ENCODE measurements at places on chromosomes 4 and X.

- no peak for DNase-seq
Measured at GRCh38 chr4:17038510-17039176, 140.2 kb upstream of the LDB2 start.

GRCh38 chr4:120964596-120964995 lies 42.1 kb upstream of the PRDM5 start:
- DNase-seq: no peak

- no peak for DNase-seq
Measured at GRCh38 chr4:158895797-158896576, 127.2 kb downstream of the FNIP2 start.

DNA sequence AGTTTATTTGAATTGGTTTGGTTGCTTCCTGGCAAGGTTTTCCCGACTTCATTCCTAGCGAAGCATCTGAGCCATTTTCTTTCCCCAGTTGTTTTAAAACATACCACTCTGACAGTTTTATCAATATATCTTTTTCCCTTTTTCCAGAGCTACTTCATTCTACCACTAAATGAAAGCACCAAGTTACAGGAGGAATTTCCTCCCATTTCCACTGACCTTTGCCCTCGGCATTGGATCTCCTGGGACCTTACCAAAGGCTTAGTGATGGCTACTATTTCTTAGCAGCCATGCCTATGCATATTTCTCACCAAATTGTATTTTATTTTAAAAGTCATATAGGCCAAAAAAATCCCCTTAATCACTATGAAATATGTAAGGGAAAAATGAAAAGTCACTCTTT lies 150.5 kb downstream of the ZNF330 start:
- no peak for DNase-seq

- DNase-seq: no peak
Measured at GRCh38 chrX:31316340-31316991, 244.6 kb upstream of the FTHL17 start.

GRCh38 chr4:8346838-8347605 lies 77.5 kb downstream of the HTRA3 start:
- no peak for DNase-seq

DNA sequence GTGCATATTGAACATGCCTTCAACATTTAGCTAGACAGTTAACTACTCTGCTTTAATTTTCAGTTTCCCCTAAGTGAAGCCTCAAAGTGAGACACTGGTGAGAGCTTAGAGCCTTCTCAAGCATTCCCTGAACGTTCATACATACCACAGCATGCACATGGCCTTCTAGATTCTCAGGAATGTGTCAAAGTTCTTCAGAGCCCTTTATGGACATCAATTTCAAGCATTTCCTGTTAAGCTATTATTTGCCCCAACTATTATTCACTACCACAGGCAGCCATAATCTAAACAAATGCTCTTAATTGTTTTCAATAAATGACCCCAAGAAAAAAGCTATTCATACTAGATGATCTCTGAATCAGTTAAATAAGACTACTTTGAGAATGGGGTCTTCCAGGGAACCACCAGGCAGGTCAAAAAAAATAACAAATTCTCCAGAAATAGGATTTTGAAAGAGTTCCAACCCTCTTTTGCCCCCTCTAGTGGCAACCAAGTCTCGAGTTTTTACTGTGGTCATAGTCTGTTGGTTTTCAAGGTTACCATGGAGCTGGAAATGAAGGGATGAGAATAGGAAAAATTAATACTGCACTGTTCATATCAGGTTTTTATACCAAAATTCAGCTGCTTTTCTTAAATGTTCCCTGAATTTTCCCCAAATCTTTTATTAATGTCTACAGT lies 235.4 kb downstream of the RAB28 start:
- no peak for DNase-seq

DNA sequence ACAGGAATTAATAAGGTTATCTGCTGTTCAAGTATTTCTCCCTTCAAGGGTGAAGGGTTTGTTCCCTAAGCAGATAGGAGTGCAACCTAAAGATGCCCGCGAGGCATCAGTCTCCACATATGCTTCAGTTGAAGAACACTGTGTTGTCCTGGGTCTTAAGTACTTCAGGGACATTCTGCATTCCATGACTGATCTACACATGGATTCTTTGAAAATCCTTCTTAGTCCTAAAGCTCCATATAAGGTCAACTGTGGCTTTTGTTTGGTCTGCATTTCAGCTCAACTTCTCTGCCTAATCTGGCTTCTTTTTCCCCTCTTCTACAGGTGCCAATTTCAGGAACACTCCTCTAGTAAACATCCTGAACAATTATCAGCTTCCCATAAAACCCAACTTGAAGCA lies 21.8 kb upstream of the CTSO start:
- no peak for DNase-seq

DNA sequence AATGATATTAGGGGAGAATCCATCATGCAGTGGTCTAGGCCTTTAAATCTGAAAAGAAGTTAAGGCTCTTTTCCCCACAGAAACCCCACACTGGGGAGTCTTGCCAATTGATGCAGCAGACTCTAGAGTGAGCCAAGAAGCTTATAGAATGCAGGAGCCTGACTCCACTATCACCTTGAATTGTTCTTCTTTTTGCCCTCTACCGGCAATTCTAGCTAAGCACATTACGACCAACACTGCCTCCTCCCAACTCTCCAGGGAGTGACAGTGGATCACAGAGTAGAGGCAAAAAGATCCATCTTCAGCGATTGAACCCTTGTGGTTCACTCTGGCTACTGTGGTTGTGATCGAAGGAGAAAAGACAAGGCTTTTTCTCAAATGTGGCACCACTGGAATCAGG lies 331.5 kb downstream of the NKX6-1 start:
- DNase-seq: no peak

All from activated naive CD4-positive, alpha-beta T cell (primary cell).